ENCODE measurements at places on chromosomes 4 and X.

- DNase-seq = no peak
Measured at GRCh38 chr4:125184116-125184515, 130.6 kb upstream of the FAT4 start.

DNA sequence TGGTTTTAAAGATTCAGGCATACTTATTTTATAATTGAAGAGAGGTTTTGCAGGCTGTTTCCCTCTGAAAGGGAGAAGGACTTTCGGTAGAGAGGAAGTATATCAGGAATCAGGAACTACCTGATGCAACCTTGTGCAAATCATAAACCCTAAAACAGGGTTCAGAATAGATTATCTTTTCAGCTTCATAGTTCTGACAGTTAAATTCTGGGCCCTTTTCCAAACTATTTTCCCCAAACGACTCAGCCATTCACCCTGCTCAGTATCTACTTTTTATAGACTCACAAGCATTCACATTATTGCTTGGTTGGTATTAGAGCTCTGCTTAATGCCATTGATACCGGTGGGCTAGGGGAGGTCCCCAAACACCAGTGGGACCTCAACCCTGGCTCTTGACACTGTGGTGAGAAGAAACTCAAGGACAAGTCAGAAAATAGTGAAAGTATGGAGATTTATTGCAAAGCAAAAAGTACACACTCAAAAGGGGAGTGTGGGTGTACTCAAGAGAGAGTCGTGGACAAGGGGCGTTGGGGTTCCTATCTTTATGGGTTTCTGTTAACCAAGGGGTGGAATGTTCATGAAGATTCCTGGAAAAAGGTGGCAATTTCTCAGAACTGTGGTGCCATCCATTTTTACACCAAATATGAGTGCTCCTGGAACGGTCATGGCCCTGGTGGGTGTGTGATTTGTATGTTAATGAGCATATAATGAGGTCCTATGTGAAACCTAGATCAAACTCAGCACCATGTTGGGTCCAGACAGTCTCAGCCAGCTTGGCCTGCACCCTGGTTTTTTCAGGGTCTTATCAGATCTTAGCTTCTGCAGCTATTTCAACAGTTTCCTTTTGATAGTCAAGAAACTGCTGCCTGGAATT lies 238.3 kb downstream of the DCLK2 start:
- DNase-seq = no peak

GRCh38 chr4:144580430-144580829 lies 65.5 kb upstream of the HHIP start:
- no peak for DNase-seq

GRCh38 chr4:133808151-133808550 lies 393.4 kb downstream of the PABPC4L start:
- no peak for DNase-seq

- DNase-seq = no peak
Measured at GRCh38 chr4:118839221-118839927, 3.4 kb upstream of the SEC24D start.

GRCh38 chrX:26922278-26922677 lies 540.9 kb downstream of the PPP4R3C start:
- DNase-seq = no peak

- no peak for DNase-seq
Measured at GRCh38 chrX:31124536-31124935, 52.7 kb upstream of the FTHL17 start.

DNA sequence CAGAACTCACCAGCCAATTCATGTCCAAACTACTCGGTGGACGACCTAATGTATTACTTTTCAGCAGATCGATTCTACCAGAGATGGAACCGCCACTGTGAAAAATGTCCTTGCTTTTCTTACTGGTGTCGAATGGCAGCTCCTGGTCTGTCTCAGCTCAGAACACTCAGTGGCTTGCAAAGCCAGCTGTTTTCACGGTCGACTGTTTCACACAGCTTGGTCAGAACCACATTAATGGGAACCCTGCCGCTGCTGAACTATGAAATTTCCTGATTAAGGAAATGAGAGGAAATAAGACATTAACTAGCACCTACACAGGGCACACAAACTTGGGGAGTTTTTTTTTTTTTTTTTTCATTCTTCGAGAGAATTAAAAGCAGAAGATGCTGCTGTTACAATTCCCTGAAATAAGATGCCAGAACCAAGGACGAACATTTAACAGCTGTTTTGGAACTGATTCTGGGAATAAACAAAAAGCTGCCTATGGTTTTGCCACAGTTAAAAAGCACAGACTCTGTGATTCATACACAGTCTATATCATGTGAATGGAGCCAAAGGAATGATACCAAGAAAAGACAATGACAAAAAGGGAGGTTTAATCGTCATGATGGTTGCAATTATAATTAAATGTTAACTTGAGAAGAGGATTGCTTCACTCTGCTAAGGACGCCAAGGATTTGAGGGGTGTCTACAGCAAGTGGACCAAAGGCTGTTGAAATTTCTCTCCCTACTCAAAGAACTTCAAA lies 31.3 kb downstream of the SUPT20HL2 start:
- no peak for DNase-seq

GRCh38 chrX:7503251-7503650 lies 339.7 kb upstream of the VCX start:
- no peak for DNase-seq

GRCh38 chr4:13706120-13706519 lies 78.6 kb upstream of the BOD1L1 start:
- no peak for DNase-seq

- no peak for DNase-seq
Measured at GRCh38 chrX:139751053-139751452, 43.1 kb upstream of the MCF2 start.

- DNase-seq = no peak
Measured at GRCh38 chr4:5660185-5660584, 48.2 kb downstream of the EVC2 start.

- DNase-seq = no peak
Measured at GRCh38 chr4:105293360-105293759, 146.7 kb downstream of the TET2 start.

DNA sequence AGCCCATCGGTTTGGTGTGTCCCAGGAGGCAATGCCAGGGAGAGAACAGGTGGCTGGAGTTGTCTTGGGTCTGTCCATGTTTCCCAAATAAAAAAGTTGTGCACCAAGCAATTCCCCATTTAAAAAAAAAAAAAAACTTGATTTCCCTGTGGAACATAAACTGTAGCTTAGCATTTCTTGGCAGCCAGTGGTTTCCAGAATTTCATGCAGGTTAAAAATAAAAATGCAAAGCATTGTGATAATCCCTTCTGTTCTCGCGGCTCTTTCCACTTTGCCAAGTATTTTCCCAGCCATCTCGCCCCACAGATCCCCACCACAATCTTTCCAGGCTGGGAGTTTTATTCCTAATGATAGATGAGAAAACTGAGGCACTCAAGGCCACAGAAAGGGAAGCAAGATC lies 51.4 kb upstream of the MSX1 start:
- DNase-seq = no peak

DNA sequence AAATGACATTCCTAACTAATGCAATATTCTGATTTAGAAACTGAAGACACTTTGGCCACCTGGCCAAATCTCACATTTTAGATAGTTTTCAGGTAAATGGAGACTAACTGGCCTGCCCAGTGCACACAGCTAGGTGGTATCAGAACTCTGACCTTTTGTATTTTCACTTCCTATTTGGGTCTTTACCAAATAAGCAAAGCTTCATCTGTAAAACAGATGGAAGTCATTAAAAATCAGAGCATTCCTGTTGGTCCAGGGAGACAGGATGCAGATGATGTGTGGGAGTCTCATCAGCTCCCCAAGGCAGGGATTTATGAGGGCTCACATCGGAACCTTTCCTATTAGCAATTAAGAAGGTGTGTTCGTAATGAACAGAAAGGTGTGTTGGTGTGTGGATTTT lies 57.7 kb downstream of the ARHGAP10 start:
- DNase-seq = no peak

DNA sequence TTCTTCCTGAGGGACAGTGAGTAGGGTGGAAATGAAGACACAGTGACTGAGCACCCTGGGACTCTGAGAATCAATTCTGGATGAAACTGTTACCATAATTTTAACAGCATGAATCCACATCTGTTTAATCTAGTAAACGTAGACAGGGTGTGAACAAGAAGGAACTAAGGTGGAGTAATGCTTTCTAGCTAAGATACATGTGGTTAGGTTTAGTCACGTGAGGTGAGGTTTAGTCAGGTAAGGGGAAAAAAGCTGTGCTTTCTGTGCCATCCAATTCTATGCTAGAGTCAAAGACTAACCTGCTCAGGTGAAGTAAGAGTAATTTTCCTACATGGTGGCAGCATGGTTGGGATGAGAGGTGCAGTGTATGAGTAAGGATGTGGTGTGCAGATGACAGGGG lies 54.0 kb upstream of the C4orf54 start:
- no peak for DNase-seq

- DNase-seq = no peak
Measured at GRCh38 chr4:60808726-60809485, 391.2 kb upstream of the ADGRL3 start.

DNA sequence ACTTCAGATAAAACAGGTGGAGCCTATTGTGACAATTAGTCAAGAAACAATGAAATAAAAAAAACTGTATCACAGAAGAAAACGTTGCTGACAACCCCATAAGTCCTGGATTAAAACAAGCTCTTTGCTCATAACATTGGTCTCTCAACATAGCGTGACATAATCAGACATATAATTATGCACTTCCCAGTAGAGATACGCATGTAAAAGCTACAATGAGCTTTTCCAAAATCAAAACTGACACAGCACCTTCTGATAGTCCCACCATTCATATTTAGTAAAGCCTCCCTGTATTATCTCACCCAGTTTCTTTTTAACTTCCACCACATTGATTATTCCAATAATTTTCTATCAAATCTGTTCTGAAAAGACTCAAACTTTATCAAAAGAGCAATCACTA lies 372.1 kb upstream of the SMIM31 start:
- DNase-seq = no peak

DNA sequence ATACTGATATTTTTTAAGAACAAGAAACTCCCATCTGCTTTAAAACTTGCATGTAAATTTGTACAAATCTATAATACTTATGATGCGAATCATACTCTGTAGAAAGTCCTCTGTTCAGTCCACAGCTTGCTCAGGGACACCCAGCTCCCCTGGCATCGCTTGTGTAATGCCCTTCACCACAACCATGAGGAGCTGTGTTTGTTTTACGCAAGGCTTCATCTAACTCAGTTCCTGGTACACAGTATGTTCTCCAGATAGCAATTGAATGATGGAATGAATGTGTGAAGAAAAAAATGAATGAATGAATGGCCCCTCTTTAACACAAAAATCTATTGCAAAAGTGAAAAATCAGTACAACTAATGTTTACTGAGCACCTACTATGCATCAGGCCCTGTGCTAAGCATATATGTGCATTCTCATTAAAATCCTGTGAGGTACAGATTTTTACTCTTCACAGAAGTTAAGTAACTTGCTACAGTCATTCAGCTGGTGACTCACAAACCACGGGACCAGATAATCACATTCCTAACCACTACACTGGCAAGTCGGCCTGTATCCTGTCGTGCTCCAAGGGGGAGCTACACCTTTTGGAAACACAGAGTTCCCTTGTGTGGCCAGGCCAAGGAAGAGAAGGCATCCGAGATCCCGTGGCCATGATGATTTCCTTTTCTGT lies 58.7 kb upstream of the KDR start:
- DNase-seq = no peak

- DNase-seq = no peak
Measured at GRCh38 chr4:47752214-47752613, 85.7 kb downstream of the CORIN start.

All from activated T-cell treated with anti-CD3 and anti-CD28 coated beads, Interleukin-2, amount 50 U/mL, for 48 hours (primary cell).